ENCODE measurements at places on chromosomes 5 and 9.
A peak's percentile ranks its signal among the peaks of the same experiment; 100 is the strongest.

- no peak for DNase-seq
Measured at GRCh38 chr5:10653043-10653442, 89.2 kb downstream of the ANKRD33B start.

GRCh38 chr5:45521067-45521466, 175.1 kb downstream of the HCN1 start:
- no peak for DNase-seq

DNA sequence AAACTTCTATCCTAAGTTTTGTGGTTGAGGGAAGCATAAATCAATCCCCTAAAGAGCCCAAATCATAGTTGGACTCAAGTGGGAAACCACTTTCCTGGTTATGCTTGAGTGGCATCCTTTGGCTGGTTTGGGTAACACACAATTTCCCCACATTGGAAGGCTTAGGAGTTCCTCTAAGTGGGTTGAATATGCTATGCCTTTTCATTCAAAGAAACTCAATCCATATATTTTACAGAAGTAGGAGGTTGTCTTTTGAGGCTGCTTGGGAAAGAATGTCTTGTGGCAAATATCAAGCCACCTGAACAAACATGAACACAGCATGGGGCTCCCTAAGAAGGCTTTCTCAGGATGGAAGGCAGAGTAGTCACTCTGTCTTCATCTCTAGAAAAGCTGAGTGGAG, 121.1 kb downstream of the SPATA31D1 start:
- no peak for DNase-seq

DNA sequence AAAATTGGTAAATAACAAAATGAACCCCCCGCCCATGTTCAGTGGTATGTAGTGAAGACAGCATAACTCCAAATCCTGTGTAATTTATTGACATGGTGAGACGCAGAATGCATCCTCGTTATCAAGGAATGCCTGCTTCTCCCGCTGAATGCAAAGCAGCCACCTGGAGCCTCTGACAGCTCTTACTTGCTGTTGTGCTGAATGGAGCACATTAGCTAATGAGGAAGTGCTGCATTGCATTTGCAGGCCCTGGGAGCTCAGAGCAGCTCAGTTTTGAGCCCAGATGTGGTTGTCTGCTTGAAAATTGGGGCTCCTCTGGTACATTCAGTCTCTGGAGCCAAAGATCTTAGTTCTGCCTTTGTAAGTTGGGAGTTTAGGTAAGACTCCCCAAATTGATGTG, 28.9 kb downstream of the PLAC8L1 start:
- DNase-seq = no peak

GRCh38 chr5:5383461-5383860, 39.0 kb upstream of the ICE1 start:
- DNase-seq = no peak

- no peak for DNase-seq
Measured at GRCh38 chr9:78207901-78208300, 28.0 kb upstream of the CEP78 start.

- peak; percentile 7 for DNase-seq
Measured at GRCh38 chr5:106171708-106172107, 1499.0 kb downstream of the EFNA5 start.

Measured in fibroblast of skin of left quadriceps (primary cell).